ENCODE measurements at places on chromosomes 5 and 9.

DNA sequence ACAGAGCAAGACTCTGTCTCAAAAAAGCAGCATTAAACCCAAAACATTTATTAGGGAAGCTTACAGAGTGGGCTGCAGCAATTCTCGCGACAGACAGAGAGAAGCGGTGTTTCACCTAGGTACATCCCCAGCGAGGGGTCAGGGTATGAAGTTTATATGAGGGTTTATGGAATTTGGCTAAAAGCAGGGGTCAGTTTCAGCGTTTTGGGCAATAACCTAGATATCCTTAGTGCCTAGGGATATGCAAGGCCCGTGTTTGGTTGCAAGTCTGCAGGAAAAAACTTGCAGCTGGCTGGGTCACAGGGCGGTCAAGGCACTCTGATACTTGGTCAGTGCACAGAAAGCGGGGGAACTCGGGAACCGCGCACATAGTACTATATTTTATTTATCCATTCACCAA is 649 bp upstream of the GLE1 start:
- DNase-seq: no peak

DNA sequence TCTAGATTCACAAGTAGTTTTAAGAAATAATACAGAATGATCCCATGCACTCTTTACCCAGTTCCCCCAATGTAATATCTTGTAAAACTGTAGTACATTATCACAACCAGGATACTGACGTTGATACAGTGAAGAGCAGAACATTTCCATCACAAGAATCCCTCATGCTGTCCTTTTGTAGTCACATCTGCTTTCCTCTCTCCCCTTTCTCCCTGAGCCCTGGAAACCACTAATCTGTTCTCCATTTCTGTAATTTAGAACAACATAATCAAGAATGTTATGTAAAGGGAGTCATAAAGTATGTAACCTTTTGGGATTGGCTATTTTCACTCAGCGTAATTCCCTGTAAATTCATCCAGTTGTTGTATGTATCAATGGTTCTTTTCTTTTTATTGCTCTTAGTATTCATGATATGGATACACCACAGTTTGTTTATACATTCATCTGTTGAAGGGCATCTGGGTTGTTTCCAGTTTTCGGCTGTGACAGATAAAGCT is 61.1 kb downstream of the ERCC6L2 start:
- no peak for DNase-seq

DNA sequence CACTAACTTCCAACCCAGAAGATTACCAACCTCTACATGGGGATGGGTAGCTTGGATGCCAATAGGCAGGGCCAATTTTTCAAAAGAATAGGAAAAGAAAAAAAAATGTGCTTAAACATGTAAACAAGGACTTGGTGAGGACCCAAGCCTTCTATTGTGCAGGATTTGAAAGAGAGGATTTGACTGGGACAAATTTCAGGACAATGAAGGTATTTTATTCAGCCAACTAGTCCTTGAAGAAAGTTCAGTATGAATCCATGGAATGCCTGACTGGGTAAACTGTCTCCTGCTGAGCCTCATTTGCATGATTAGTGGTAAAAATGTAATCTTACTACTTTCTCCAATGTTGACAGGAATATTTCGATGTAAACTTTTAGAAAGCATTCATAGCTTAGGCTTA is 192.5 kb upstream of the RORB start:
- DNase-seq: no peak

DNA sequence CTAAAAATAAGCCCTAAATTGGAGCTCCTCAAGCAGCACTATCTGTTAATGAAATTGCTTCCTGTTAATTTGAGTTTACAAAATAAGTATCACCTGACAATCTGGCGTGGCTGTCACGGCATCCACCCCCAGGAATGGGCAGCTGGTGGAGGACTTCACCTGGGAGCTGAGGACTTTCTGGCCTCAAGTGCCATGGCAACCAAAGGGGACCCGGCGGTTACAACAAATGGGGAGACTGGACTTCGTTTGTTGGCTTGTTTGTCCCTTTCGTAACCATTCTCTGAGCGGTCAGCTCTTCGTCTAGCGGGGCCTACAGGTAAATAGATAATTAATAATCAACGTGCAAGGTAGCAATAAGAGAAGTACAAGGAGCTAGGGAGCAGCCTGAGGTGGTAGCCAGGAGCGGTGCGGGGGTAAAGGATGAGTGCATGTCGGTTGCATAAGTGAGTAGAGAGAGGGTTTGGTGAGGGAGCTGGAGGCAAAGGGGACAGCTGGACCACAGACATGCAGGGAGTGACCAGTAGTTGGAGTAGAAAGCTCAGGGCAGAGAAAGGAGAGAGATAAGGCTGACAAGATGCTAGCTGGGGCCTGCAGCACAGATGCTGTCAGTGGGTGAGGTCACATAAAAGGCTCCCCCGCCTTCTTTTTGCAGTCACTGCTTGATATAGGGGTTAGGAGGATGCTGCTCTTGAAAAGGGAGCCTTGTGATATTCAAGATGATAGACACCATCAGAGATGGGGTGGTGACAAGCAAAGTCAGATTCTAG is 62.5 kb downstream of the HSPA4 start:
- no peak for DNase-seq

- no peak for DNase-seq
Measured at GRCh38 chr5:133304707-133305216, 252.9 kb downstream of the HSPA4 start.

GRCh38 chr9:15239816-15240215 is 67.2 kb downstream of the TTC39B start:
- no peak for DNase-seq

- no peak for DNase-seq
Measured at GRCh38 chr5:40312205-40312604, 367.5 kb upstream of the PTGER4 start.

DNA sequence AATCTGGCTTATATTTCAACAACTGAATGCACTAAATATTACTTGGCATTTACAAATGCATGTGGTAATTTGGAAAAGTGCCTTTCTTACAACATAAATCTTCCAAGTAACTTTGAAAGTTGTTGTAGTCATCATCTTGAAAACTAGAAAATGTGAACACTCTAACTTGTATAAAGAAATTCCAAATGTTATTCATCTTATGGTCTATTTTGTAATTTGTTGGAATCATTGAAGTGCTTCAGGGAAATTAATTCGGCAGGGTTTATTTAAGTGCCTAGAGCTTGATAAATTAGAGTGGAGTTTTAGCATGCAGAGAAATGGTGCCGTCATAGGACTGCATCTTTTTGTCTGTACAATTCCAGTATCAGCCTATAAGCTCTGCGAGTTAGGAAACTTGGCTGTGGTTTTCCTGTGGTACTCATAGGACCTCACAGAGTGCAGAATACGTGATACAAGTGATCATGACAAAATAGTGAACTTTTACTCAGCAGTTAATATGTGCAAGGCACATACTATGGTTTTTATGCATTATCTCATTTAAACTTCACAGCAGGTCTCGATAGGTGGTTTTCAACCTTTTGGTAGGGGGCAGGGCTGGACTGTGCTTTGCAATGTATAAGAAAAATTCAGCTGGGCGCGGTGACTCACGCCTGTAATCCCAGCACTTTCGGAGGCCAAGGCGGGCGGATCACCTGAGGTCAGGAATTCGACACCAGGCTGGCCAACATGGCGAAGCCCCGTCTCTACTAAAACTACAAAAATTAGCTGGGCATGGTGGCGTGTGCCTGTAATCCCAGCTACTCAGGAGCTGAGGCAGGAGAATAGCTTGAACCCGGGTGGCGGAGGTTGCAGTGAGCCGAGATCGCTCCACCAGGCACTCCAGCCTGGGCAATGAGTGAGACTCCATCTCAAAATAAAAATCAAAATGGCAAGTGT is 79.6 kb downstream of the RAI14 start:
- DNase-seq: no peak

DNA sequence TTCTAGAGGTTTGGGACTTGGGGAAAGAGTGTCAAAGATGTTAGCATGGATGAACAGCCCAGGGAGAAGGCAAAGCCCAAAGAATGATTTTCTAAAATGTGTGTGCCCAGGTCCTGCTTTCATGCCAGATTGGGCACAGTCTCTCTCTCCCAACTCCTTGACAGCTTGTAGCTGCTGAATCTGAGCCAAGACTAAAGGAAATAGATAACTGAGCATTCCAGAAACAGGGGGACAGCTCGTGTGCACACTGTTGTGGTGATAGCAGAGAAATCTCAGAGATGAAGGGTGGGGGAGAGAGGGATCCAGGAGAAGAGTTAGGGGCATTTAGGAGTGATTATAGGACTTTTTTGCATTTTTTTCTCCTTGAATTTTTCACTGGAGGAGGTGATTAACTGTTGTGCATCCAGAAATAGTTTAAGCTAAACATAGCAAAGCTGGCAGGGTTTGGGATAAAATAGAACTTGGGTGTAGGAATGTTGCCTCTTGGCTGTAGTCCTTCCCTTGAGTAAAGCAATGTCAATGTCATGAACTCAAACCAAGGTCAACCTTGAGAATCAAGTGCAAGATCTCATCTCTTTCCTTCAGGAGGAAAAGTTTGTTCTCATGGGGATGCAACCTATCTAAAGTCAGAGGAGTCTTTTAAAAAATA is 245.9 kb downstream of the SH3GL2 start:
- DNase-seq: no peak

DNA sequence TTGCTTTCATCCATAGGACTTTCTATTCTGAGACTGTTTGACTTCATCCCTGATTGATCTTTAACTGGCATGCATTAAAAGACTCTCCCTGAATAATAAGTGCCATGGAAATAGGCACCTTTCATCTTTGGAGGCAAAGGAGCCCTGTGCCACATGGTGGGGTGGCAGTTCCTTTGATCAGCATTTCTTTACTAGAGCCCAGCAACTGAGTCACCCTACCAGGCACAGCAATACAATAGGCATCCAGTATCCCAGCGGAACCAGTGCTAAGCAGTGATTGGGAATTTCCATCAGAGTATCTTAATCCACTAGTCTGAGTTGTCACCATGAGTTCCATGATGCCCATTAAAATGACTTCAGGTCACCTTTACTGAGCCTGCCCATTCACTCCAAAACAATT is 476.1 kb upstream of the MPDZ start:
- no peak for DNase-seq

GRCh38 chr9:85522459-85523092 is 219.2 kb downstream of the AGTPBP1 start:
- DNase-seq: peak; percentile 58

DNA sequence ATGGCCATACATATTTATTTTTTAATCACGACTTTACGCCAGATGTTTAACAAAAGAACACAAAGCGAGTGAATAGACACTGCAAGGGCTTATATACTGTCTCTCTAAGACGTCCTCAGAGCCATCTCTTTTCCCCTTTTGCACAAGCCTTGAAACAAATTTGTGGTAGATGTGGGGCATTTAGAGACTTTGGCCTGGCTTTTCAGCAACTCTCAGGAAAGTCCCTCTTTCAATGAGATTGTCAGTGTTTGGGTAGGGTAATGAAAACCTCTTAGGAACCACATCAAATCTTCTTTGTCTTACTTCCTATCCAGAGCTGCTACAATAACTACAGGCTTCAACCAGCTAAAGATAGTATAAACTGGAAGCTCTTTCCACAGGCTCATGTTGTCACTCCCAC is 380.0 kb downstream of the ANXA1 start:
- DNase-seq: no peak

DNA sequence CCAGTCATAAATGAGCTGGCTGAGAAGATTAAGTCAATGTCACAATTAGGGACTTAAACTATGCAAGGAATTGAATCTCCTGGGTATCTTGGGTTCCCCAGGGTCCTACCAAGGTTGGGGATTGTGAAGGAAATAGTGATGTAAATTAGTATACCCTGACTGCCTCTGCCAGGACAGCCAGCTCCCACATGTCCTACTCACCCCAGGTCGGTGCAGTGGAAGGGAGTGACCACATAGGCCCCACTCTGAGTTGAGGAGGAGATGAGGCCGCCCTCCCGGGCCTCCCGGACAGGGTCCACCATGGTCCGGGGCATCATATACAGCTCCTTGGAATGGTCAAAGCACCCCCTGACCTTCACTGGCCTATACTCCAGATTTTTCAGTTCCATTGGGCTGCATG is 2.7 kb downstream of the SURF1 start:
- no peak for DNase-seq

- DNase-seq: no peak
Measured at GRCh38 chr5:165185716-165186115, 1680.3 kb downstream of the MAT2B start.

GRCh38 chr9:6893350-6894131 is 135.8 kb downstream of the KDM4C start:
- DNase-seq: no peak

- DNase-seq: no peak
Measured at GRCh38 chr5:21219966-21220365, 1232.0 kb upstream of the CDH18 start.
